NCI-H1436 (cell line): ENCODE measurements at places on chromosomes 5 and 9.

GRCh38 chr9:37564916-37565315, 11.3 kb downstream of the FBXO10 start:
- no peak for DNase-seq

- DNase-seq, result peak; percentile 57
Measured at GRCh38 chr5:154397652-154398406, 48.0 kb upstream of the SAP30L start.

GRCh38 chr9:3200331-3200774, 325.4 kb downstream of the RFX3 start:
- no peak for DNase-seq

DNA sequence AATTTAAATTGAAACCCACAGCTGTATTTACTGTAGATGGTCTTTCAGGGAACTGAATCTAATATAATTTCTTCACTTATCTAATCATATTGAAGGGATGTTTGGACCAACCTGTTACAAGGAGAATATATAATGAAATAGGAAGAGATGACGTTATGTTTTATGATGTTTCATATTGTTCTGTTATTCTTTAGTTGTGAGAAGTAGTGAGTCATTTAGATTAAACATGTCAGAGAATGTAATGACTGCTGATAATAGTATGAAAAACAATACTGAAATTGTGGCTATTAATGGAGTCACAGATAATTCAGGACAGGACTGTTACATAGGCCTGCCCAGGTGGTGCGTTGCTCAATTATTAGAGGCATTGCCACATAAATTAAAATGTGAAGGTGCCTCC, 1993.4 kb downstream of the EFNA5 start:
- DNase-seq, result no peak

DNA sequence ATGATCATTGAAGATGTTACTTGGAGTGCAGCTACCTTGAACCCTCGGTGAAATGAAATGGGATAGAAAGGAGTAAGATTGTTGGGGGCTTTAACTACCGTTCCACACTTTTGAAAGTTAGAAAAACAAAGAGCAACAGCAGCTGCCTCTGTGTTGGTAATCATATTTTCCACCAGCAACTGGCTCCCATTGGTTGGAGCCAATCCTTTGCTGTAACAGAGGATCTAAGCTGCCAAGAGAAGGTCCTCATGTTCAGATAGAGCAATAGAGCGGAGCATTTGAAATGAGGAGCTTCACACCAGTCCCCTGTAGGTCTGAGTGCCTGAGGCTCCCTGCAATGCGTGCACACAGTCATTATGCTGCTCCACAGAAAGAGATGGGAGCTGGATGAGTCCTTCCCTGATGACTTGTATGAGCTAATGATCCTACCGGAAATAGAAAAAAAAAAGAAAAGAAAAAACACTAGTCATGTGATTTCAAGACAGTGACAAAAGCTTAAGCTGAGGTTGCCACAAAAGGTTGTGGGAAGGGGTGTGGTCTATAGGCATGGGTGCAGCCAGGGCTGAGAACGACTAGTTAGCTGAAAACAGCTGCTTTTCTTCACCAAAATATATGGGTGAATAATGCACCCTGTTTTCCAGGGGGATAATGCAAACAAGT, 300.7 kb downstream of the MLLT3 start:
- DNase-seq, result no peak
